AG09309 (cell line): ENCODE measurements at places on chromosomes 5 and 9.

DNA sequence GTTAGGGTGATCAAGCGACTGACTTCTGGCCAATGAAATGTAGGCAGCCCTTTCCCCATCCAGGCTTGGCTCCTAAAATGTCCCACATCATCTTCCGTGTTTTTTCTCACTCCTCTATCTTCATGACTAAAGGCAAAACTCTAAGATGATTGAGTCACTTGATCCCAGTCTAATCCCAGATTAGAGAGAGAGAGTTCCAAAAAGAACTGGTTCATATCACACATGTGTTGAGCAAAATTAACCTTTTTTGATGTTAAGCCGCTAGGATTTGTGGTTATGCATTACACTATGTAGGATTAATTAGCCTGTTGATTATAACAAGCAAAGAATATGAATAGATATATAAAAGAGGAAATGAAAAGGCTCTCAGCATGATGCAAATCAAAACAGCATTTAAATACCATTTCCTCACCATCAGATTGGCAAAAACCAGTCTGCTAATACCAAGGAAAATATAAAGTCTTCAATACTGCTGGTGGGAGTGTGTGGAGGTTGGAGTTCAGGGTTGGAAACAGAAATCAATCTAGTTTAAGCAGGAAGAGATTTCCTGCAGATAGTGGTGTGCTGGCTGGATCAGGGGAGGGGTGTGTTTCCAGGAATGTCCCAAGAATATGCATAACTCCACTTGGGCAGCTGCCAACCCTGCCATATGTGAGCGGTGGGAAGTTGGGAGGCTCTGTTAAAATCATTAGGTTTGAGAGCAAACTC is 187.6 kb upstream of the S1PR3 start:
- no peak for DNase-seq

- no peak for DNase-seq
Measured at GRCh38 chr5:111494355-111494999, 17.9 kb downstream of the STARD4 start.

GRCh38 chr5:141510850-141511601 is 22.1 kb downstream of the PCDHGC5 start:
- no peak for DNase-seq

DNA sequence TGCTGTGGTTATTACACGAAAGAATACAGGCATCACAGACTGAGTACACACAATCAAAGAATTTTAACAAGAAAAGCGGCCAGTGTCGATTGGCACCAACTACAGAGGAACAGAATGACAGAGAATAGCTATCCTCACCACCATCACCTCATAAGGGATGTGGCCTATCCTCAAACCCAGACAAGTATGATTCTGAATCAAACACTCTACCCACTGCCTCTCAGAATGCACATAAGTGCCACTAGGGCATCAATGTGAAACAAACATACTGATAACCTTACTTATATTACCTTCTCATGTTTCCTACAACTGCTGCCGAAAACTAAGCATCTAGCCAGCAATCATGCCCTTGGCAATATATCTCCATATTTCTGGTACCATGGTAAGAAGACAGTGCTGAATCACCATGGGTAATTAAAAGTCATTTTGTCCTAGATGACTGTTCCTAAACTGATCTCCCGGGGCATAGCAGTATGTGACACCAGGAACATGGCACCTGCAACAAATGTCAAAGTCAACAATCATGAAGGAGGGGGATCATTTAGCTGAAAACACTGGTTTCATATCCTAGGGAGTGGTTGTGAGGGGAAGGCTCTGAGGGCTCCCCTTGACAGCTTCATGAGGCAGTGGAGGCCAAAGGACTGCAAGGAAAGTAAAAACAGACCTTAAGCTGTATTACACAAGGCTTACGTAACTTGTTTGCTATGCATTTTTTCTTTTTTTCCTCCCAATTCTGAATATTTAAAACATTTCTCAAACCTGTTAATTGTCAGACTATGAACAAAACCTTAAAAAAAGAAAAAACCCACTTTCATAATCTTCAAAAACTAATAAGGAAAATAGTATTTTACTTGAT is 88.3 kb downstream of the LHFPL2 start:
- no peak for DNase-seq

- DNase-seq: no peak
Measured at GRCh38 chr5:133273661-133274596, 222.1 kb downstream of the HSPA4 start.

GRCh38 chr5:108148715-108149139 is 233.2 kb downstream of the FBXL17 start:
- DNase-seq: peak; percentile 25

GRCh38 chr5:77379558-77380061 is 112.5 kb downstream of the WDR41 start:
- no peak for DNase-seq

- DNase-seq: no peak
Measured at GRCh38 chr5:155529362-155529761, 515.8 kb downstream of the KIF4B start.

- no peak for DNase-seq
Measured at GRCh38 chr9:12874395-12874794, 99.6 kb downstream of the LURAP1L start.

- no peak for DNase-seq
Measured at GRCh38 chr9:33227008-33227398, 13.0 kb upstream of the SPINK4 start.

- no peak for DNase-seq
Measured at GRCh38 chr9:20528253-20528652, 94.0 kb downstream of the MLLT3 start.

DNA sequence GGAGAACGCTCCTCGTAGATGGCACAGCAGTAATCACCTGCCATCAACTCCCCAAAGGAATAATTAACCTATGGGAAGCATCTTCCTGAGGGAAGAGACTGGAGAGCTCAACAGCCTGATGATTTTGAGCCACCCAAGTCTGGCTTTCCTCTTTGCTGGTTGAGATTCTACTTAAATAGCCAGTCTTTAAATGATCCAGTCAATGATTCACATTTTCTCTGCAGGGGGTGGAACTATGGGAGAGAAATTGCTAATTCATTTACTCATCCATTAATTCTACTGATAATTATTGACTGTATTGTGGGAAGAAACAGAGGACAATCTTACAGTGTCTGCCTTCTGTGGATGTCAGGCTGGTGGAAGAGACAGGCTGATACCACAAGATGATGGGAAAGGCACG is 355.0 kb upstream of the PANK3 start:
- DNase-seq: no peak

DNA sequence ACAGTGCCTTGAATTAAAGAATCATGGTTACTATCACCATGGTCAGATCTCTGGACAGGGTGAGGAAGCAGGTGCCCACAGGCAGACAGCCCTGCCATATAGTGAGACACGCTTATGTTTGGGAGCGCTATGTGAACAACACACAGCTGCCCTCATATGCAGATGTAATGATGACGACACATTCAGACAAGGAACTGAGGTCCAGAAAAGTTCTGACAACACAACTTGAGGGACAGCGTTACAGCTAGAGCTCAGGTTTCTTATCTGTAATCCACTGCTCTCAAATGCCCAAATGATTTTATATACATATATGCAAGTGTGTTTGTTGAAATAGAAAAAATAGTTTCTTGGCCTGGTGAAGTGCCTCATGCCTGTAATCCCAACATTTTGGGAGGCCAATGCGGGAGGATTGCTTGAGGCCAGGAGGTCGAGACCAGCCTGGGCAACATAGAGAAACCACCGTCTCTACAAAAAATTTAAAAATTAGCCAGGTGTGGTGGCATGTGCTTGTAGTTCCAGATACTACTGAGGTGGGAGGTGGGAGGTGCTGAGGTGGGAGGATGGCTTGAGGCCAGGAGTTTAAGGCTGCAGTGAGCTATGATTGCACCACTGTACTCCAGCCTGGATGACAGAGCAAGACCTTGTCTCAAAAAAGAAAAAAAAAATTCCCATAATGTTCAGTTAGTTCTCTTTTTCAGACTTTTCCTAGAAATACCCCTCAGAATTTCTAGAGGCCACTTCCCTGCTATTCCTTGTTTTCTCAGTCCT is 423.2 kb downstream of the RAB3C start:
- no peak for DNase-seq

- DNase-seq: no peak
Measured at GRCh38 chr9:132634327-132634726, 35.5 kb downstream of the DDX31 start.

DNA sequence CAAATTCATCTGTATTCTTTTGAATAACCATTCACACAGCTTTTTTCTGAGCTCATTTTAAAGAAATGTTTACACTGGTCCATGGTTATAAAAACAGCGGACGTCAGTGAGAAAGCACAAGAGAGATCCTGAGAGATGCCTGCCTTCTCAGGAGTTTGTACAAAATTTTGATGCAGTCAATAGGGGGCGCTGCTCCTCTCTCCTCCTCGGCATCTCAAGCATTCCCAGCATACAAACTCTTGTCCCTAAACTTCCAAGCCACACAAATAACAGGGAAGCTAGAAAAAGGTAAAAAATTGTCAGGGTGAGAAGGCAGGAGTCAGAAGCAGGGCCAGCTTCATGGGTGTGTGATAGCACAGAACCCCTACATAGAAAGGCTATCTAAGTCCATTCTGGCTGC is 11.2 kb upstream of the CCDC152 start:
- no peak for DNase-seq

DNA sequence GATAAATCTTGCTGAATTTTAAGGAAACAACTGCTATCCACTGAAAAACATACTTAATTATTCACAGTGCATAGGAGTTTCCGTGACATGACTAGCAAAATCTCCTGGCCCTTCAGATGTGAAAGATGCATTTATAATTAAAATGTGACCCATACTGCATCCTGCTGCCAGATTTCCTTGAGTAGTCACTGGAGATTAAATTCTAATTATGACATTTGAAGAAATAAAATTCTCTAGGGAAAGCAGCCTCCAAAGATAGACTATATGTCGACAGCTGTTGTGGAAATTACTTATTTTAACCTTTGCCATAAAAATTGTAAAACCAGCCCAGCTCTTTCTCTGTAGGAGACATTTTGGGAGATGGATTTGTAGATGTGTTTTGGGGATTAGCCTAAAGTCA is 193.6 kb upstream of the SMC2 start:
- DNase-seq: no peak

GRCh38 chr5:17694914-17695313 is 60.7 kb downstream of the TAF11L14 start:
- no peak for DNase-seq

GRCh38 chr9:9124616-9125015 is 1325.0 kb upstream of the DMAC1 start:
- no peak for DNase-seq

GRCh38 chr5:58453306-58453705 is 6.6 kb downstream of the PLK2 start:
- no peak for DNase-seq

GRCh38 chr5:138636398-138636944 is 61.3 kb upstream of the HSPA9 start:
- no peak for DNase-seq

DNA sequence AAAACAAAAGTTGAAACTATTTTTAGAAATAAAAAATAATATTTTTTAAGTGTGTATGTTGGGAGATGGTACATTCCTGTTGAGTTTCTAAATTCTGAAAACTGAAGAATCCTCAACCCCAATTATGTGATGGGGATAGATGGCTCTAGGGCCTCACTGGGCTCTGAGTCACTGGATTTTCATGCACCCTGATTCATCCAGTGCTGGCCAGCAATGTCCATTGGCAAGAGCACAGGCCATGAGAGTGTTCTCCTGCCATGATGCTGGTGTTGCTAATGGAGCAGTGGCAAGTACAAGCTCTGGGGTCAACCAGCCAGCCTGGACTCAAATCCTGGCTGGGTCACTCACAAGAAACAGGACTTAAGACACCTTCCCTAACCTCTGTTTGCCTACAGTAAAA is 23.3 kb downstream of the SMIM23 start:
- DNase-seq: peak; percentile 34

- DNase-seq: peak; percentile 11
Measured at GRCh38 chr9:114769624-114770023, 36.2 kb downstream of the TNFSF15 start.

GRCh38 chr5:176611435-176611834 is 1.5 kb upstream of the GPRIN1 start:
- DNase-seq: peak; percentile 48

- no peak for DNase-seq
Measured at GRCh38 chr9:138022756-138023393, 145.3 kb downstream of the CACNA1B start.
